Stimulated activated CD8-positive, alpha-beta memory T cell treated with anti-CD3 and anti-CD28 coated beads, Interleukin-7, amount 100 ng/mL, for 4 hours (primary cell): ENCODE measurements at places on chromosomes 3 and 15.
A peak's percentile ranks its signal among the peaks of the same experiment; 100 is the strongest.

GRCh38 chr3:127698691-127699415 is 26.1 kb downstream of the ABTB1 start:
- DNase-seq = no peak

DNA sequence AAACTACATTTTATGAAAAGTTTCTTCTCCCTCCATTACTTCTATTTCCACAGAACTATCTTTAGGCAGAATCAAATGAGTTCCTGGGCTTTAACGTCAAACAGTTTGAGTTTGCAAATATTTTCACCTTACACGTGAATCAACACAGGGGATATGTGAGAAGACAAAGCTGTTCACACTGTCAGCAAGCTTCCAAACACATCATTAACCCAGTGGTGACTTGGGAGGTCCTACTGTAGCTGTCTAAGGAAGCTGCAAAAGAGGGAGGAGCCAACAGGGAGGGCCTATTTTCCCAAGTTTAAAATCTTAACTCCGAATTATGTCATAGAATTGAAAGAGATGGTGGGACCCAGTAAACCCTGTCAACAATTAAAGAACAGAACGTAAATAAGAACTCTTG is 337.8 kb upstream of the DNAJC19 start:
- no peak for DNase-seq

- DNase-seq = peak; percentile 36
Measured at GRCh38 chr3:52310861-52311575, 5.1 kb upstream of the DNAH1 start.

DNA sequence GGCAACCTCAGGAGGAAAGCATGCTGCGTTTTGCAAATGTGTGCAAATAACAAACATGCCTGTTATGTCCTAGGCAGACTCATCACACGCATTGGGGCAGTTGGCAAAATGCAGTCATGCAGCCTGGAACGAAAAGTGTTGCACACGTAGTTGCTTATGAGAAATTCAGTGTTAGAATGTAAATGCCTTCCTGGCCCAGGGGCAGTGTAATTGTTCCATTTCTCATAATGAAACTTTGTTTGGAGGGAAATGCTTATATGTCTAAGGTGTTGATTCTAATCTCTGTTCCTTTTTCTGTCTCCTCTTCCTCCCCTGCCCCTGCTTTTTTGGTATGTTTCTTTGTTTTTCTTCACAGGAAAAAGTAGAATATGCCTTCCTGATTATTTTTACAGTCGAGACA is 156.0 kb downstream of the CACNA1D start:
- DNase-seq = no peak

DNA sequence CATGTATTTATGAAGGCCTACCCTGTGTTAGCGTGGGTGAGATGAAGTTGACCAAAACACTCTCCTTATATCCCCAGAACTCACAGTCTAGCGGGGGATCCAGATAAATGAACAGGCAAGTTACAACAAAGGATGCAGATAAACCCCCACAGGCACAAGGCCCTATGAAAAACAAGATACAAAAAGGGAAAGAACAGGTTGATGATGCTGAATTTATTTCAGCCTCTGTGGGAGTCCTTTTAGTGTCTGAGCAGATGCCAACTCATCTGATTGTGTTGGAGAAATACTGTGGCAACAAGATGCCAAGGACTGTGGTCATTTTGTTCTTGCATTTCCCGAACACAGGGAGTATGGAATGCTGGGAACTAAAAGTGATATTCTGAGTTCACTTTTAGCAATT is 300.0 kb downstream of the CHST2 start:
- DNase-seq = no peak

DNA sequence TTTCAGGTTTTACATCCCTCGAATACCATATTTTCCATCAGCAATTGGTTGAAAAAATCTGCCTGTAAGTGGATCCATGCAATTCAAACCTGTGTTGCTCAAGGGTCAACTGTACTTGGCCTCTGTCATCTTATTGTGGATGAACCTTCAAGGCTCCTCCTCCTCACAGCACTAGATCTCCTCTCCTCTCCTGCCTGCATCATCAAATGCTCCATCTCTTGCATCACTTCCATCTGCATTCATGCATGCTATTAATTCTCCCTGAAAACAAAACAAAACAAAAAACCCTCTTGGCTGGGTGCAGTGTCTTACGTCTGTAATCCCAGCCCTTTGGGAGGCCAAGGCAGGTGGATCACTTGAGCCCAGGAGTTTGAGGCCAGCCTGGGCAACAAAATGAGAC is 10.1 kb downstream of the BCL2L10 start:
- DNase-seq = no peak

GRCh38 chr3:182621435-182622240 is 171.7 kb upstream of the ATP11B start:
- no peak for DNase-seq

GRCh38 chr3:53044371-53044710 is 1.5 kb downstream of the SFMBT1 start:
- DNase-seq = no peak

GRCh38 chr3:195583831-195584542 is at the start of gene APOD:
Gene APOD, minus strand, starts transcription at chr3:195583940. Its CDS starts 4,479 bp downstream, at chr3:195579461.
- no peak for DNase-seq

- no peak for DNase-seq
Measured at GRCh38 chr3:72008226-72008996, 223.5 kb upstream of the PROK2 start.

DNA sequence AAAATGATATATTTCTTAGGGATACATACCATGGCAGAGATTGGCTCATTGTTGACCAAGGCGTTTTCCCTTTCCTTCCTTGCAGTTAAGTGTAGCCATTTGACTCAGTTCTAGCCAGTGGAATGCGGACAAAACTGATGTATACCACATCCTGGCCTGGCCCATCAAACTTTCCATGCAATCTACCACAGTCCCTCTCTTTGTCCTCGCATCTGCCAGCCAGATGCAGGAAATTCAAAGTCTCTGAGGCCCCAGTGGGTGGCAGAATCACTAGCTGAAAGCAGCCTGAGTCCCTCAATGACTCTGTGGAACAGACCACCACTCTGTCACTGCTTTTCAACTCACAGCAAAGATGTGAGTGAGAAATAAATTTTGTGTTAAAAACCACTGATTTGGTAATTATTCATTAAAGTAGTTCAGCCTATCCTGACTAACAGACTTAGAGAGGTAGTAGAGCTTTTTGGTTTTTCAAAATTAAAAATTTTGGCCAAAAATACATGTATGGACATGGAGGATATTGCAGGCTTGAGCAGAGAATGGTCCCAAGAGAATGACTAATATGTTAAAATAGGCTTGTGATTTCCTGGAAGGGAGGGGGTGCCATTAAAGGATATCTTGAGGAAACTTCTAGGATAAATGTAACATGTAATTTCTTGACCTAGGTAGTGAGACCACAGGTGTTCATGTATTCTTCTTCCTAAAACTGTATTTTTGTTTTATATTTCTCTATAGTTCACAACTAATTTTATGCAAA is 10.9 kb downstream of the LRRFIP2 start:
- DNase-seq = no peak

DNA sequence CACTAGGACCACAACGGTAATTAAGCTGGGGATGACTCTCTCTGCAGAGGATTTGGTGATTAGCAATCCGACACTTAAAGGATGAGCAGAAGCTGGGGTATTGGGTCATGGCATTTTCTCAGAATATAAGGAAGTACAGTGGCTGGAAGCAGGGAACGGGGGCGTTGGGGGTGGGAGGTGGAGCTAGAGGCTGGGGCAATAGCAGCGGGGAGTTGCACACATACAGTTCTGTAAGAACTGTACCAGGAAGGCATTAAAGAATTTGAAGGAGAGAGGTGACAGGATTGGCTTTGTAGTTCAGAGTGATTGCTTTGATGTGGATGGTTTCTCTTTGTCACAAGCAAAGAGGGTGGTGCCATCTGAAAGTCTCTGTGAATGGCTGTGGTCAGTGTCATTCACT is 28.2 kb downstream of the PSMD6 start:
- no peak for DNase-seq

DNA sequence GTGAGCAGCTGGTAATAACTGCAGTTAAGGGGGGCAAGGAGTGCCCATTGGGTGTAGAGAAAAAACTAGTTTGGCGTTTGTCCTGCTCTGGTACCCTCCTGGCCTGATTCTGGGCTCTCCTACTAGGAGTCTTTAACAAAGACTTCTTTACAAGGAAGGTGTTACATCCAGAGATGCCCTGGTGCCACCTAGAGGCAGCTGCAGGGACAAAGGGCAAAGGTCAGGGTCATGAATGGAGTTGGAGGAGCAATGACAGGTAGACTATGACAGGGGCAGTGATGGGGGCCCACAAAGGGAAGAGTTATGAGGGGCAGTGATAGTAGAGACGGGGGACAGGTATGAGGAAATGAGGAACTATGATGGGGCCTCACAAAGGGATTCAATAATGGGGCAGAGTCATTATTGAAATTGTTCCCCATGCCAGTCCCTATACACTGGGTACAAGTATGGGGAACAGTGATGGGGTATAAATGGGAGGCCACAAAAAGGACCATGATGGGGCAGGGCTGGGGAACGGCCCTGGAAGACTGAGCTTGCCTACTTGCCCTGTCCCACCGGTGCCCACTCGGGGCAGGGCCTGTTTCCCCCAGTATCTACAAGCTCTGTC is 7.9 kb downstream of the CCDC71 start:
- DNase-seq = peak; percentile 30

DNA sequence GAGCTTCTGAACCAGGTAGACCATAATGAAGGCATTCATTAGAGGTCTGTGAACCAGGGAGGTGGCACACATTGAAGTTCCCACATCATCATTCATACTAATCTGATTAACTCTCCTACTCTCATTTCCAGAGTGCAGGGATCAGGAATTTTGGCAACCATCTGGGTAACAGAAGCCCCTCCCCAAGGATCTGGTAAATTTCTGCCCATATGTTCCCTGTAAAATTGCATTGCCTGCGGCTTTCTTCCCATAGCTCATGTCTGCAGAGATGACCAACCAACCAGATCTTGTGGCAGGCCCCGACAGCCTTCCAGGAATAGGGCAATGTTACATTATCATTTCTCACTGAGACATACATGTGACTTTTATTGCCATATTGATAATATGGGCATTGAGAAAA is 111.4 kb upstream of the CHL1 start:
- DNase-seq = no peak

DNA sequence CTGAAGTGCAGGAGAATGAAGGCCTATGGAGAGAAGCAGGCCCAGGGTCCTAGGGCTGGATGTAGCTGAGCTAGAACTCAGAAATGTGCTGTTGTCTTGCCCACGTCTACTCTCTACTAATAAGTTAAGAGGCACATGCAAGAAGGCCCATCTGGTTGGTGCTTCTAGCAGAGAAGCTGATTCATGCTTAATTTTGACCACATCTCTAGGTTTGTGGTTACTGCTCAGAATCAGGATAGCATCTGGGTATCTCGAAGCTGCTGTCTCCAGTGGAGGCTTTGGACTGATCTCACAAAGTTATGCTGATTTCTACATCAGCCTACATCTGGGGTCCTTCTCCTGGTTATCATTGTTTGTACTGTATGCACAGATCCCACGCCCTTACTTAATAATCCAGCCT is 87.3 kb downstream of the CACNA1D start:
- no peak for DNase-seq

- no peak for DNase-seq
Measured at GRCh38 chr15:32974691-32975090, 219.8 kb downstream of the FMN1 start.

DNA sequence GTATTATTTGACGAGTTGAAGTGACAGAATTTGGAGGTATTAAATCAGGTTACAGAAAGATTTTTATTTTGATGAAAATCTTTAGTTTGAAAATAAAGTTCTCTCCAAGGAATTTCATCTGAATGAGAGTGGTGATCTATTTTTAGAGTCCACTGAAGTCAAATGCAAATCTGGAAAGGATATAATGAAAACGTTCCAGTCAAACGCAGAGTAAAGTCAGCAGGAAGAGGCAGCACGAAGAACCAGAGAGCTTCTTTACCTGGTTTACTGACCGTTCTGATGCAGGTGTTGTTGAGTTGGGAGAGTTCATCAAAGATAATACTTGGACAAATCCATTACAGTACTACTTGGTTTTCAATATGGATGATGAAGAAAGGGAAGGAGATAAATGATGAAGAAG is 8.7 kb downstream of the P2RY14 start:
- DNase-seq = no peak

GRCh38 chr3:60728006-60728405 is 523.2 kb downstream of the FHIT start:
- DNase-seq = no peak

GRCh38 chr3:56985878-56986277 is 74.6 kb upstream of the SPATA12 start:
- DNase-seq = no peak

DNA sequence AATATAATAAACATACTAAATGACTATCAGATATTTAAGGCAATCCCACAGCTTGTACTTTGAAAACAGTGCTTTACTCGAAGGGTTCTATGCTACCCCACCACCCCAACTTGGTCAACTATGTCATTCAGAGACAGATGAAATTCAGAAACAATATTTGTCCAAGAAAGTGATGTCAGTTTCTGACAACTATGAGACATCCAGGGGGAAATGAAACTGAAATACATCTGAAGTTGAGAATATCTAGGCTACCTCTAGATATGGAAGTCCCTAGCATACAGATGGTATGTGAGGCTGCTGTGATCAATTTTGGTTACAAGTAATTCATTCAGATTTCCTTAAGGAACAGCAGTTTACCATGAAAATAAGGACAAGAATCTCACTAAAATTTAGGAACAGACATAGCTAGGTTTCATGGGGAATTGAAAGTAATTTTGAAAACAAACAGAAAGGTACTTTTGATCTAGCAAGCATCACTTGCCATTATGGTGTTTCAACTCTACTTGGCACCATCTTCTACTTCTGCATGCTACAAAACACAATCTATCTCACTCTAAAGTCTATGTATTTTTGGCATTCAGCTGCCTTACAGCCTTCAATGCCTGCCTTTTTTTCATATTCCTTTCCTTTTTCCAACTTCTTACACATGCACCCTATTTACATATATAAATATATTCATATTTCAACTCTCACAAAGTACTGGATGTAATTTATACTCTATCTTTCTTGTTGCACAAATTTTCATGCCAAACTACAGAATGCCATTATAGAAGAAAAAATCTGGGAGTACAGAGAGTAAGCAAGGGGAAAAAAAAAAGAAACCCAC is 21.7 kb downstream of the ATG3 start:
- DNase-seq = no peak

DNA sequence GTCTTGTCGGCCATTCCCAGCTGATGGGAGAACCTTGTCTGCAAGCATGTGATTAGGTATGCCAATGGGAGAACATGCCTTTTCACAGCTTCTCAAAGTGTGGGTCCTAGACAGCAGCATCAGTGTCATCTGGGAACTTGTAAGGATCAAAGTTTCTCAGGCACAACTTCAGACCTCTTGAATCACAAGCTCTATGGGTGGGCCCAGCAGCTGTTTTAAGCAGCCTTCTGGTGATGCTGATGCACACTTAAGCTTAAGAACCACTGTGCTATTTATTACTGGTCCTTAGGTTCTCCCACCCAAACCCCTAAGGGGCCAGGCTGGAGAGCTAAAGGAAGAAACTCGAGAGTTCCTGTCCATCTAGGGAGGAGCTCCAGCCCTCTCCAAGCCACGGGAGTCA is 453.9 kb upstream of the PROK2 start:
- no peak for DNase-seq

- no peak for DNase-seq
Measured at GRCh38 chr3:183427876-183428446, 458 bp downstream of the MCF2L2 start.

GRCh38 chr3:58540176-58540858 is 3.3 kb upstream of the ACOX2 start:
- DNase-seq = no peak
